ENCODE measurements at places on chromosomes 5 and 9.
A peak's percentile ranks its signal among the peaks of the same experiment; 100 is the strongest.

GRCh38 chr5:140131967-140132409 is 6.3 kb downstream of the IGIP start:
- peak; percentile 91 for DNase-seq

DNA sequence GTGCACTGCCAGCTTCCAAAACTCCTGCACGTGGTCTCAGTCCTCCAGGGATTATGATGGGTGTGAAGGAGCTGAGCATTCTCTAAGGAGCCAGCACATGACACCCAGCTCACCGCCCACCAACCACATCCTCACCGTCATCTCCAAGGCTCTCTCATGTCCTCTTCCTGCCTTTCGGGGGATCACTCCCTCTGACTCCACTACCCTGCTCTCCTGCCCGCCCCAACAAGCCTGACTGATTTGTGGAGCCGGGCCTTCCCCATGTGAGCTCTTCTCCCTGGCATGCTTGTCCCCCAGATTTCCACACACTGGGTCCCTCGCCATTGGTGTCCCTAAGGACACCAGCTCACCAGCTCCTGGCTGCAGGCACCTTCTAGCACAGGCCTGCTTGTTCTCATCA is 1.9 kb downstream of the ABO start:
- DNase-seq, result no peak

- DNase-seq, result no peak
These were observed 138.9 kb downstream of the GADD45G start for GRCh38 chr9:89743573-89744254.

GRCh38 chr9:121649476-121650216 is 1.8 kb upstream of the DAB2IP start:
- DNase-seq, result no peak

- peak; percentile 38 for DNase-seq
These were observed 227.8 kb downstream of the ICE1 start for GRCh38 chr5:5650242-5650641.

GRCh38 chr5:136374003-136374402 is 8.7 kb upstream of the TRPC7 start:
- DNase-seq, result peak; percentile 42

DNA sequence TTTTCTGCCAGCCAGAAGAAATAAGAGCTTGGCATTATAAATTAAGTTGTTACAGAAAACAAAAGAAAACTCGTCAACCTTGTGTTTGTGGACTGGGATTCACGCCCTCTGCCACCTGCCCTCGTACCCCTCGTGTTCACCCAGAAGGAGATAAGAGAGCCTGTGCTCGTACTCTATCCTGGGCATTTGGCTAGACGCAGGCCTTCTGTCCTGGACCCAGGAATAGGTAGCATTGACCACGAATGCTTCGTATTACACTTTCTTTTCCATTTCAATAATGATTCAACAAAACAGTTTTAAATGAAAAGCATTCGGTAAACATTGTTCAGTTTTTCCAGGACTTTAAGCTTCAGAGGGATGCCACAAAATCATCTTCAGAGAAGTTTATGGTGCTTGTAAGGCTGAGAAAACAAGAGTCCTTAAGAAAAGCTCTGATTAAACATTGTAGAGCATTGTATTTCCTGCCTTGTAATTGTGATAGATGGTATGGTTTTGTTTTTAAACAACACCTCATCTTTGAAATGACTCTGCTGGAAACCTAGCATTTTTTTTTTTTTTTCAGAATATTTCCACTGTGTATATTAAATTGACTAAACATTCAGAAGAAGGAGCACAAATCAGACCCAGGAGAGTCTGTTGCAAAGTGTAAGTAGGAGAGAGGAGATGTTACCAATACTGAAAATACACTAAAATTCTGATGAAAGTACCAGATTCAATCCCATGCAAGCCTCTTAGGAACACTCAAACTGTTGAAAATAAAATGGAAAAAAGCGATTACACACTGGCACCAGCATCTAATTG is 27.6 kb downstream of the MTX3 start:
- DNase-seq, result no peak

DNA sequence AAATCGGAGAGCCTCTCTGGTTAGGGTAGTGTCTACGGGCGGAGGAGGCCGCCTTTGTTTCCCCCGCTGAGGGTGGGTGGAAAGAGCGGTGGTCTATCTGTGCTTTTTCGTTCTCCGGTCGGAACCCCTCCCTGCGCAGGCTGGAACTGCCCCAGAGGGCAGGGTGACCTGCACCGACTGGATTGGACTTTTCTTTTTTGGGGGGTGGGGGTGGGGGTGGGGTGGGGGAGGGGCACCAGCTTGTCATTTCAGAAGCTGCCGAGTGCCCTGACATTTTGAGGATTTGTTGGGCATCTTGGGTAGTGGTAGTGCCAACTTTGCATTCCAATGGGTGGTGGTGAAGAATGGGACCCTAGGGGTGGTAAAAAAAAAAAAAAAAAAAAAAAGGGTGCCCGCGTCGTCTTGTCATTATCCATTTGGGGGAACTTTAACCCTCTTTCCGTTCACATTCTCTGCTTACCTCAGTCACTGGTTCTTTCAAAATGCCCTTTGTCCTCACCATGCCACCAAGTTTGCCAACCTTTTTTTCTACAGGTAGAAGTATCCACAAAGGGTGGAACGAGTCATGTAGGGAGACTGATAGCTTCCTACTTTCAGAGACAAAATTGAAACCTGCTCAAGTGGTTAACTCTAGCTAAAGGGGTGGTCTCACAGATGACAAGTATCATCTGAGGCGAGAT is 1.3 kb downstream of the UBE2R2 start:
- DNase-seq, result no peak

GRCh38 chr9:77800924-77801551 is 152.9 kb upstream of the GNA14 start:
- DNase-seq, result no peak

GRCh38 chr9:69307446-69308205 is 17.4 kb upstream of the ENTREP1 start:
- DNase-seq, result peak; percentile 61

DNA sequence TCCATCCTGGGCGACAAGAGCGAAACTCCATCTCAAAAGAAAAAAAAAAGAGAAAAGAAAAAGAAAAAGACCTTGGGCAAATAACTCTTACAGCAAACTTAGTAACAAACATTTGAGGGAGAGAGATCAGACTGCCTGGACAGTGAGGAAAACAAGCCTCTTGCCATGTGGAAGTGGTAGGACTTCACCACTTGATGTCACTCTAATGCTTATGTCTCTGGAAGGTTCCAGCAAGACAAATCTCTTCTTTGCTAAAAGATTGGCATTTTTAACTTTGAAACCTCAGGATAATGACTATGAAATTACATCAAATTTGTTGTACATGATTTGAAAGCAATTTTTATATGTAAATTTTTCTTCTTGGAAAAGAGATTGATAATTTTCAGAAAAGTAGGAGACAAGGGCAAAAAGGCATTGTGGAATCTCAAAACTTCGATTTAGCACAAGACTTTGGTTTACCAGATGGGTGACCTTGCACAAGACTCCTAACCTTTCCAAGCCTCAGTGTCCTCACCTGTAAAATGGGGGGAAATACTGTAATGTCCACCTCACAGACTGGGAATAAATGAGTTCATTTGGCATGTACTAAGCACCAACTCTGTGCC is 5.4 kb downstream of the ACTL7B start:
- peak; percentile 6 for DNase-seq

- DNase-seq, result peak; percentile 70
These were observed 16.4 kb upstream of the PDCD1LG2 start for GRCh38 chr9:5493679-5494511.

GRCh38 chr9:30534455-30534854 is 1850.0 kb upstream of the ACO1 start:
- DNase-seq, result no peak

GRCh38 chr9:76996700-76997099 is 22.8 kb upstream of the FOXB2 start:
- peak; percentile 13 for DNase-seq

GRCh38 chr5:51466214-51466613 is 83.0 kb downstream of the ISL1 start:
- no peak for DNase-seq

DNA sequence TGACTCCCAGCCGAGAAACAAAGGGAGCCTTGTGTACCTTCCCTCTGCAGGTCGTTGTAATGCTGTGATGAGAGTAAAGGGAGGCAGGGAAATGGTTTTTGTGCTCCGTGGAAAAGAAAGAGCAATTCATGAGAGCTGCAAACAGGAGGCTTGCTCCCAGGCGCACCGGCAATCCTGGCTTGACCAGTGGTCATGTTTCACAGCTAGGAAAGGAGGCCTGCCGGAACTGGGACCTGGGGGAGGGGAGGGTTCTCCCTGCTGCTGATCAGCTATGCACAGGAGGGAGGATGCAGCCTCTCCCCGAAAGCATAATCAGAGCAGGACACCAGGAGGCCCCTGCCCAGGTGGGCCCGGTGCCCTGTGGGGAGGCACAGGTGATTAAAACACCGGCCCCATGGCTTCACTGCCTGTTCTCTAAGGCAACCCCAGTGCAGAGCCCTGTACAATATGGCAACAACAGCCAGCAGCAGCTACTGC is 131.3 kb downstream of the ZDHHC21 start:
- DNase-seq, result no peak

DNA sequence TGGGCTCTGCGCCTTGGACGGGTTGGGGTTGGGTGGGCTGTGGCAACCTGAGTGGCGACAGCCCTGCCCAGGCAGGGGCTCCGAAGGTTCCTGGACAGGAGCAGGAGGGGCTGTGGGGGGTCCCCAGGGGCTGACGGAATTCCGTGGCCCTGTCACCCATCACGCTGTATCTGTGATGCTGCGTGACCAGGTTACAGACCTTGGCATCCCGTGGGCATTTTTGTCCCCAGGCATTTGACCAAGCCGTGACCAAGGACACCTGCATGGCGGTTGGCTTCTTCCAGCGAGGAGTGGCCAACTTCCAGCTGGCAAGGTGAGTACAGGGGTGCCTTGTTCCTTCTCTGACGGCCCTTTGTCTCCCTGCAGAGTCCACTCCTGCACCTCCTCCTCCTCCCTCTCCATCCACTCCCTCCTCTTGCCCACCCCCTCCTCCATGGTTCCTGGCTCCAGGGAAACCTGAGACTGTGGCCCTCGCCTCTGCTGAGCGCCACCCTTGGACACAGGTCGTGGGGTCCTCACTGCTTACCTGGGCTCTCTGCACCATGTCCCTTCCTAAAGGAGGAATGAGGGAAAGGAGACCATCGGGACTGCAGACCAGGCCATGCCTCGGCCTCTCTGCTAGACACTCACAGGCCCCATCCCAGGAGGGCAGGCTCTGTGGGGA is 3.0 kb downstream of the NOXA1 start:
- DNase-seq, result no peak

DNA sequence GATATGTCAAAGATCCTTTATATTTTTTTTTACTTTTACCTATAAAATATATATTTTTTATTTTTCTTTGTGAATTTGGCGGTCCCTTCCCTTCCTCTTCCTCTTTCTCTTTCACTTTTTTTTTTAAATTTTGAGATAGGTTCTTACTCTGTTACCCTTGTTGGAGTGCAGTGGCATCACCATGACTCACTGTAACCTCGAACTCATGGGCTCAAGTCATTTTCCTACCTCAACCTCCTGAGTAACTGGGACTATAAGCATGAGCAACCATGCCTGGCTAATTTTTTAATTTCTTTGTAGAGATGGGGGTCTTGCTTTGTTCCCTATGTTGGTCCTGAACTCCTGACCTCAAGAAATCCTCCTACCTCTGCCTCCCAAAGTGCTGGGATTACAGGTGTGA is 258.0 kb upstream of the CLINT1 start:
- no peak for DNase-seq

DNA sequence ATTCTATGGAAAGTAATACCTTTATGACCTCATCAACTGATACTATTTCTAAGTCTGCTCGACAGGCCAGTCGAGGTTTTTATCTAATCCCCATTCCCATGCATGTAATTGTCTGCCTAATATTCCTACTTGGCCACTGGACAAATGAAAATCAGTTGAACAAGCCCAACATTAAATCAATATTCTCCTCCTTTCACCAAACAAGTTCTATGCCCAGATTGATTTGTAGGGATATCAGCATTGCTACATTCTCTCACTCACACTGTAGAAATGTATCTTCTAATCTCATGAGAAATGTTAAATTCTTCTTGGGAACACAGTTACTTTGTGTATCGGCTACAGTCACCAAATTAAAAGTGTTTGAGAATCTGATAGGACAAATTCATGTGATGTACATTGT is 208.8 kb upstream of the CTNND2 start:
- no peak for DNase-seq

- DNase-seq, result no peak
These were observed 79.6 kb upstream of the ADRA1B start for GRCh38 chr5:159836691-159837090.

- DNase-seq, result no peak
These were observed 791.8 kb upstream of the C9orf72 start for GRCh38 chr9:28365020-28365640.

- DNase-seq, result no peak
These were observed 14.7 kb upstream of the TMEM250 start for GRCh38 chr9:136133191-136133958.

DNA sequence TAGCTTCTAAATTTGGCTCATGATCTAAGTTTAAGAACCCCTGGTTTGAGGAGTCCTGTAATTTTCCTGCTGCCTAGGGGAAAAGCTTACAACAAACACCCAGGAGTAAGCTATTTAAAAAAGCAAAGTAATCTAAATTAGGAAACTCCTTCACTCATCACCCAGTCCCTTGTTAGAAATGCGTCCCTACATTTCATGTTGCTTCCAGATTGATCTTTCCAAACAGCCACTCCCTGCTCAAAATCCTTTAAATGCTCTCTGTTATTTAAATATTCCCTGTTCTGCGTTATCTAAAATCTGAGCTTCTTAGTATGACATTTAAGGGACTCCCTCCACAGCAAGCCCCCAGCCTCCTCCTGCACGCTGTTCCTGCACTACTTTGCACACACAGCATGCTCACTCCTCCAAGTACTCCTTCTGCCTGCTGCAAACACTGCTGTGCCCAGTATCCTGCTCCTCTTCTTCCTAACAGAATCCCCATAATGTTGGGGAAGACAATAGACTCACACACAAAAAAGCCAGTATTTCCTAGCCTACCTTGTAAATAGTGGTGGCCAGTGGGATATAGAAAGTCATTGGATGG is 123.3 kb upstream of the RASEF start:
- DNase-seq, result no peak

GRCh38 chr9:37639109-37639762 is 11.5 kb upstream of the FRMPD1 start:
- DNase-seq, result no peak

DNA sequence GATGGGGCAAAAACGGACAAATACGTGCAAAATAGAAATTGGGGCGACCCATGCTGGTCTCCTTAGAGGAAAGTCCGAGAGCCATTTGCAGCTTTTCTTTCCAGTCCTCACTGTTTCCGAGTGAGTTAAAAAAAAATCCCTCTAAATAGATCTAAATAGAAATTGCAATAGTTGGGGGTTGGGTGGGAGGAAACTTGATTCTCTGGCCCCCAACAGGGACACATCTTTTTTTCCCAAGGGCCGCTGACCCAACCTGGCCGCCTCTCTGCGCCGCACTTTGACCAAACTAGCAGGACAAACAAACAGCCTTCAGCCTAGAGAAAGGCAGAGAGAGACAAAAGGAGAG is 2.8 kb upstream of the NKX2-5 start:
- DNase-seq, result no peak
